ENCODE measurements at places on chromosomes 3 and 15.

- DNase-seq = no peak
These were observed 172.3 kb upstream of the GPR149 start for GRCh38 chr3:154602241-154602640.

DNA sequence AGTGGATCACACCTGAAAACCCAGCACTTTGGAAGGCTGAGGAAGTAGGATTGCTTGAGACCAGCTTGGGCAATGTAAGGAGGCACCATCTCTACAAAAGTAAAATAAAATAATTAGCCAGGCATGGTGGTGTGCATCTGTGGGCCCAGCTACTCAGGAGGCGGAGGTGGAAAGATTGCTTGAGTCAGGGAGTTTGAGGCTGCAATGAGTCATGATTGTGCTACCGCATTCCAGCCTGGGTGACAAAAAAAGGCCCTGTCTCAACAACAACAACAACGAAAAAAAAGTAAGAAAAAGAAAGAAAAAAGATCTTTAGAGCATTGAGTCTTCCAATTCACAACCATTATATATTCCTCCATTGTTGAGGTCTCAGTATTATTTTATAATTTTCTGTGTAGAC is 192.4 kb upstream of the DPH6 start:
- DNase-seq = no peak

GRCh38 chr3:62873451-62873760 is 1.8 kb downstream of the CADPS start:
- DNase-seq = no peak

DNA sequence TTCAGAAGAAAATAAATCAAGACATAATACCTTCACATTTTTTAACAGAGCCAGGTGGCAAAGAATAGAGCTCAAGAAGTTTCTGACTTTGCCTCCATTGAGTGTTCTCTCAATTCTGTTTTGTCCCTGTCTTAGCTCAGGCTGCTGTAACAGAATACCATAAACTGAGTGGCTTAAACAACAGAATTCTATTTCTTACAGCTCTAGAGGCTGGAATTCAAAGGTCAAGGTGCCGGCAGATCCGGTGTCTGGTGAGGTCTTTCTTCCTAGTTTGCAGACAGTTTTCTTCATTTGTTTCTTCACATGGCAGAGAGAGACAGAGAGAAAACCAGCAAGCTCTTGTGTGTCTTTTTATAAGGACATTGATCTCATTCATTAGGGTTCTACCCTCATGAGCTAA is 25.6 kb downstream of the IQCH start:
- DNase-seq = no peak

- no peak for DNase-seq
These were observed 51.8 kb downstream of the IQSEC1 start for GRCh38 chr3:13021141-13022114.

- no peak for DNase-seq
These were observed 420.0 kb downstream of the ROBO2 start for GRCh38 chr3:77459926-77460325.

GRCh38 chr15:60407415-60407805 is 9.6 kb upstream of the ANXA2 start:
- no peak for DNase-seq

GRCh38 chr15:48459571-48460442 is 128.6 kb downstream of the DUT start:
- DNase-seq = no peak

GRCh38 chr3:115042351-115042750 is 104.7 kb downstream of the ZBTB20 start:
- no peak for DNase-seq

GRCh38 chr15:42267286-42267685 is 5.7 kb upstream of the GANC start:
- DNase-seq = no peak

DNA sequence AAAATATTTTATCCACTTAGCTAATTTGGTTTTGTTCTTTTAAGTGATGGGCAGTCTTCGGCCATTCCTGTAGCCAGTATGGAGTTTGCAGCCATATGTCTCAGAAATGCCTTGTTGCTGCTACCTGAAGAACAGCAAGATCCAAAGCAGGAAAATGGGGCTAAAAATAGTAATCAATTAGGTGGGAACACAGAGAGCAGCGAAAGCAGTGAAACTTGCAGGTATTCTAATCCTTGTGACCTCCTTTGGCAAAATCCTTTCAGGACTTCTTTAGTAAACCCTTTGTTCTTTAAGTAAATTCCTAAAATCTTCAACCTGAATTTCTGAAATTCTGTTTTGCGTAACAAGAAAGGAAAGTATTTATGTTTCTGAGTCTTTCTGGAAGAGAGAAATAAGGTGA is 49.8 kb downstream of the CNOT10 start:
- DNase-seq = no peak

DNA sequence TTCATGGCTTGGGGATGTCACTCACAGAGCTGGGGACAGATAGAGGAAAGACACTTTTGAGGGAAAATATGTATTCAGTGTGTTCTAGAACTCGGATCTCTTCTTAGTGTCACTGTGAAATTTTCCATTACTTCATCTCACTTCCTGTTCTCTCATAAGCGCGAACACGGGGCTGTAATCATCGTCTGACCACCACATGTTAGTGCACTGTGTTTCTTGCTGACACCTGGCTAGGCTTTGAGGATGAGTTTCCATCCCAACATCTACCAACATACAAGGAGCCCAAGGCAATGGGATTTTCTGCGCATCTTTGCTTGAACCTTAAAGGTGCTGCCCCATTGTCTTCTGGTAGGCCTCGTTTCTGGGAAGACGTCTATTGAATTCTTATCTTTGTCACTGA is 84.0 kb downstream of the LIPC start:
- DNase-seq = no peak

- DNase-seq = no peak
These were observed 439.0 kb upstream of the ADAMTS9 start for GRCh38 chr3:65126527-65127410.

GRCh38 chr15:29320420-29320819 is 50.8 kb upstream of the NSMCE3 start:
- no peak for DNase-seq

DNA sequence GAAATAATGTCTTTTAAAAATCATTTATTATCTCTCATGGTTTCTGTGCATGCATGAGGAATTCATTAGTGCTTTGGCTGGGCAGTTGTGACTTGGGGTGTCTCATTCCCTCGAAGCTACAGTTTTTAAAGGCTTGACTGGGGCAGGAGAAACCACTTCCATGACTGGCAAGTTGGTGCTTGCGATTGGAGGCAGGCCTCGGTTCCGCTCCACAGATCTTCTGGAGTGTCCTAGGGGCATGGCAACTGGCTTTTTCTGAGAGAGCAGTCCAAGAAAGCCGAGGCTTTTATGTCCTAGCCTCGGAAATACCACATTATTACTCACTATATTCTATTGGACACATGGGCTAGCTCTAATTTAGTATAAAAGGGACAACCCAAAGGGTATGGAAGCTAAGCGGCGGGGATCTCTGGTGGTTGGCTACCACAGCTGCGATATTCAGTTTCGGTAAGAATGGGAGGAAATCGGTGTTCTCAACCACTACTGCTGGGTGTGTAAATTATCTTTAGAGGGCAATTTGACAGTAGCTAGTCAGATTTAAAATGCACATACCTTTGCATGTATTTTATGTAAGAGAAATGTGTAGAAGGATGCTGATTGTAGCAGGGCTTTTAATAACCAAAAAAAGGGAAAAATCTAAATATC is 48.8 kb upstream of the TOP2B start:
- no peak for DNase-seq

Data from stimulated activated CD8-positive, alpha-beta memory T cell treated with anti-CD3 and anti-CD28 coated beads, Interleukin-4, amount 100 ng/mL, for 24 hours (primary cell).